CD4-positive, alpha-beta T cell treated with Interleukin-6 at 100 ng/mL for 8 hours (primary cell): ENCODE measurements at places on chromosomes 11 and 22.

- no peak for DNase-seq
Observed at GRCh38 chr11:130313383-130314183, 1.1 kb downstream of the ZBTB44 start.

GRCh38 chr11:31818874-31819331 is 7.8 kb upstream of the PAX6 start:
- DNase-seq = no peak

DNA sequence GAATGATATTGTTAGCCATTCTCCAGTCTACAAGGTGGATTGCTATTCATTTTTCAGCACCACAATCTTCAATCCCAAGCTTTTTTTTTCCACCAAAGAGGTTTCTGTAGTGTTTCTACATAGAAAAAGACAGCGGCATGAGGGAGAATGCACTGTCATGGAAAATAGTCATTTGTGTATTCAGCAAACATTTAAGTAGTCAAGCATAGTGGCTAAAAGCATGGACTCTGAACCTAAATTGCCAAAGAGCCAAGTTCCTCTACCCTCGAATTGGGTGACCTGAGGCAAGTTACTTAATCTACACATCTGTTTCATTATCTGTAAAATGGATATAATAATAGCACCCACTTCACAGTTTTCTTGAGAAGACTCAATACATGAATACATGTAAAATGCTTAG is 14.2 kb downstream of the GAS2 start:
- no peak for DNase-seq

DNA sequence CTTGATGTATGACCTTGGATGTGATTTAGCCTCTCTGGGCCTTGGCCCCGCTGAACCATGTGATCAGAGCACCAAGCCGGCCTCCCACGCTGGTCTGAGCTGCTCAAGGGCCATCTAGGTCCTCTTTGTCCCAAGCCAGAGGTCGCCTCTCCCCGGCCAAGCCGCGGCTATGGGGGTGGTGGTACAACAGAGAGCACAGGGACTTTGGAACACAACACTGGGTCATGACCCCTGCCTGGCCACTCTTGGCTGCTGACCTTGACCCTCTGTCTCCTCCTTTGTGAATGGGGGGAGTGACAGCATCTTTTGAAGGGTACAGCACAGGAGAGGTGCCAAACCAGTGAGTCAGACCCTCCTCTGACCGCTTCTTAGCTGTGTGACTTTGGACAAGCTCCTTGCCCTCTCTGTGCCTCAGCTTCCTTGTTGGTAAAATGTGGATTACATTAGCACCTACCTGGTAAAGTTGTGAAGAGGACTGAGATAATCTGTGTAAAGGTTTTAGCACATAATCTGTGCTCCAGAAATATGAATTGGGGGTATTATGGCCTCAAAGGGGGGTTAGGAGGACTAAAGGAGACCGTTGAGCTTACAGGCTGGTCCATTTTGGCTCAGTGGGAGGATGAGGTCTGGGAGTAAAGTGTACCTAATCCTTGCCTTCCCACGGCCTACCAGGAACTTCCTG is 4.7 kb downstream of the SCYL1 start:
- no peak for DNase-seq
